ENCODE measurements at places on chromosomes 12 and 14. TPM values are rescaled to one million over a fixed set of nuclear protein-coding genes. Genes with fewer than 3 reads are reported as not detected.

FOXG1 gene
- not detected for total RNA-seq

RD3L gene
- not detected for total RNA-seq

LACRT gene
- not detected for total RNA-seq

SLC25A47 gene
- total RNA-seq, result not detected

MUCL1 gene
- not detected for total RNA-seq

ASB2 gene
- total RNA-seq, result 4.0 TPM

TRHDE gene
- total RNA-seq, result 9.6 TPM

CLBA1 gene
- total RNA-seq, result 10.9 TPM

TAS2R7 gene
- 0.33 TPM for total RNA-seq

TMPO gene
- total RNA-seq, result 131 TPM

DACT1 gene
- 42.6 TPM for total RNA-seq

LBHD2 gene
- total RNA-seq, result not detected

FMNL3 gene
- total RNA-seq, result 34.3 TPM

NPFF gene
- 3.0 TPM for total RNA-seq

PLEKHD1 gene
- 3.0 TPM for total RNA-seq

SRRM4 gene
- 6.6 TPM for total RNA-seq

KLHL33 gene
- total RNA-seq, result 0.89 TPM

TBX3 gene
- total RNA-seq, result 6.9 TPM

BDKRB2 gene
- 2.8 TPM for total RNA-seq

HCAR1 gene
- 1.7 TPM for total RNA-seq
